Esophagus squamous epithelium (tissue), 5 donors: ENCODE measurements at places on chromosomes 11 and 22. TPM values are rescaled to one million over a fixed set of nuclear protein-coding genes. Genes with fewer than 3 reads are reported as not detected.

Gene RAB38
- 23.4 TPM for total RNA-seq

Gene NRIP3
- total RNA-seq: 0.66 TPM

Gene COX8A
- total RNA-seq: 417 TPM

Gene TNNT3
- not detected for total RNA-seq

- H3K27me3 ChIP-seq: peaks cover 13% of the 10 kb centered on the region
- no peak for DNase-seq
- H3K36me3 ChIP-seq: no peaks in the 10 kb centered on the region
- no peaks in the 10 kb centered on the region for H3K4me1 ChIP-seq
- no peak overlapping the region for H3K4me3 ChIP-seq
Observed at GRCh38 chr11:130979386-130979972, 63.2 kb upstream of the SNX19 start.

- no peak for DNase-seq
- no peak overlapping the region for H3K4me3 ChIP-seq
- no peak overlapping the region for H3K27ac ChIP-seq
- no peaks in the 10 kb centered on the region for H3K27me3 ChIP-seq
- no peaks in the 10 kb centered on the region for H3K36me3 ChIP-seq
Observed at GRCh38 chr11:6249770-6250555, 9.7 kb upstream of the CCKBR start.

DNA sequence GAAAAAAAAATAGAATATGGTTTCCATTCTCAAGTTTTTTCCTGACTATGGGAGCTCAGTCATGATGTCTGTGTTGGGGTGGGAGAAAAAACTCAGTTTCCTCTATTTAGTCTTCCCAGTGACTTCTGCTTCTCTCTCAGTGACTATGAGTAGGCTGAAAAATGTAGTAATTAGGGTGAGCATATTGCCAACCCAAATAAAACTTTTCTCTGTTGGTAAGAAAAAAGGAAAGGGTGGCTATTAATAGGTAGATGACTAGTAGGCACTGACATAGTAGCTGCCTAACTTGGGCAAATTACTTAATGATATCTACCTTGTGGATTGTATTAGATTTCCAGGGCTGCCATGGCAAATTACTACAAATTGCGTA is 34.2 kb upstream of the BIRC3 start:
- H3K27ac ChIP-seq: no peak overlapping the region
- no peaks in the 10 kb centered on the region for H3K27me3 ChIP-seq
- peaks cover 2% of the 10 kb centered on the region for H3K4me1 ChIP-seq
- no peaks in the 10 kb centered on the region for H3K36me3 ChIP-seq
- no peak for DNase-seq

DNA sequence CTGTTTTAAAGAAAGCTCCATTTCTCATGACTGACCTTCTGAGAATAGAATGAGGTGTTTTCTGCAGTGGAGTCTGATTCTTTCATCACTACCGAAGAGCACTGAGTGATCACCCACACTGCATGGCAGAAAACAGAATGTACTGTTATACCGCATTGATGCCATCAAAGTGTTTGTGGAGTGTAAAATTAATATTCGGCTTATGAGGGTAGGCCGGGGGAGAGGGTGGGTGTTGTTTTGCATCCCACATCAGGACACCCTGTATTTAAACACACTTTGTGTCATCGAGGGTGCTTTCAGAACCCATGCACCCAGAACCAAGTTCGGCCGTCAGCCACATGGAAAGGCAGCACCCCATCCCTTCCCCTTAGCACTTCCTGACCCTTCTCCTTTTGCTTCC is 41.3 kb upstream of the ETS1 start:
- peaks cover 7% of the 10 kb centered on the region for H3K4me1 ChIP-seq
- H3K4me3 ChIP-seq: no peak overlapping the region
- no peaks in the 10 kb centered on the region for H3K36me3 ChIP-seq
- no peaks in the 10 kb centered on the region for H3K27me3 ChIP-seq
- no peak for DNase-seq

DNA sequence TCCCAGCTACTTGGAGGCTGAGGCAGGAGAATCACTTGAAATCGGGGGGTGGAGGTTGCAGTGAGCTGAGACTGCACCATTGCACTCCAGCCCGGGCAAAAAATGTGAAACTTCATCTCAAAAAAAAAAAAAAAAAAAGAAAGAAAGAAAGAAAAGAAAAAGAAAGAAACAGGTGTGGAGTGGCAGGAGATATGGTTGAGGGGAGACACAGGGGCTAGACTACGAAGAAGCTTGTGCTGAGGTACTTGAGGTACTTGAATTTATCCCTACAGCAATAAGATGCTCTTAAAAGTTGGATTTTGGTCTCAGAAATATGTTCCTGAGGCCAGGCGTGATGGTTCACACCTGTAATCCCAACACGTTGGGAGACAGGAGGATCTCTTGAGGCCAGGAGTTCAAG is 2.2 kb upstream of the MAJIN start:
- H3K36me3 ChIP-seq: no peaks in the 10 kb centered on the region
- H3K27me3 ChIP-seq: peaks cover 27% of the 10 kb centered on the region
- H3K4me3 ChIP-seq: no peak overlapping the region

DNA sequence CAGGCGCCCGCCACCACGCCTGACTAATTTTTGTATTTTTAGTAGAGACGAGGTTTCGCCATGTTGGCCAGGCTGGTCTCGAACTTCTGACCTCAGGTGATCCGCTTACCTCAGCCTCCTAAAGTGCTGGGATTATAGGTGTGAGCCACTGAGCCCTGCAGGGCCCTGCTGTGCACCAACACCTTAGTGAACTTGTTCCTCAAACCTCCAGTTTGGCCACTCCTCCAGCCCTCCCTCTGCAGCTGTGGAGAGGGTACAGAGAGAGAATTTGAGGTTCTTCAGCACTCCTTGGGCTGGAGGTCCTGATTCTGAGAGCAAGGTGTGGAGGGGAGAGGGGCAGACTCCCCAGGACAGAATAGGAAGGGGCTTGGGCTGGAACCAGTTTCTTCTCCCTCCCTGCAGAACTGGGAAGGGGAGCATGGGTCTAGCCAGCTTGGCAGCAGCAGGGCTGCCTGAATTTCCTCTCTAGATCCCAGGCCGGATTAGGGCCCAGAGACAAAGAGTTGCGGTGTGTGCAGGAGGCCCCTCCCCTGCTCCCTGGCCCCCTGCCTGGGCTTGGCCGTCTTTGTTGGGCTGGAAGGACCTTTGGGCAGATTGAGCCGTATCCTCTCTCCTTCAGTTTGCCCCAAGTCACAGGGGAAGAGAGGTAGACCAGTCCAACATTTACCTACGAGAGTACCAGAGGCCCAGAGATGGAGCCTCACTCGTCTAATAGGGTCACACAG is 2.3 kb upstream of the PEX16 start:
- peaks cover 48% of the 10 kb centered on the region for H3K4me1 ChIP-seq
- H3K4me3 ChIP-seq: no peak overlapping the region
- no peak overlapping the region for H3K27ac ChIP-seq
- DNase-seq: no peak

DNA sequence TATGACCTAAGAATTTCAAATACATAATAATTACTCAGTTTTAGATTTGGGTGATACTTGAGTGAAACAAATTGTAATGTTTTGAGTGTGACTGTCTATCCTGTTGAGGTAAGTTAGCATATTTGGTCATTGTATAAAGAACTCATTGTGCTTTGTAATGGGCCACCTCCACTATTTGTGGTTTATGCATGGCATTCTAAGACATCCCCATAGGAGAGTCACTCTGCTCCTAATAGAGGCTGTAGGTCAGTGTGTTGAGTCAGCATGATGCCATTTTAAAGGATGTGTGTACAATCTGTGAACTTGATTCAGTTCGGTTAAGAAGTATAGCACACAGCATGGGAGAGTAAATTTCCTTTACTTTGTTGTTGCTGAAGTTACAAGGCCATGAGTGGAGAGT is 1112.4 kb downstream of the JRKL start:
- no peak overlapping the region for H3K27ac ChIP-seq
- no peaks in the 10 kb centered on the region for H3K4me1 ChIP-seq
- H3K4me3 ChIP-seq: no peak overlapping the region
- DNase-seq: no peak
- H3K36me3 ChIP-seq: no peaks in the 10 kb centered on the region
